Spinal cord (tissue), 10 donors: ENCODE measurements at places on chromosomes 6 and 20. TPM values are rescaled to one million over a fixed set of nuclear protein-coding genes. Genes with fewer than 3 reads are reported as not detected.

DNA sequence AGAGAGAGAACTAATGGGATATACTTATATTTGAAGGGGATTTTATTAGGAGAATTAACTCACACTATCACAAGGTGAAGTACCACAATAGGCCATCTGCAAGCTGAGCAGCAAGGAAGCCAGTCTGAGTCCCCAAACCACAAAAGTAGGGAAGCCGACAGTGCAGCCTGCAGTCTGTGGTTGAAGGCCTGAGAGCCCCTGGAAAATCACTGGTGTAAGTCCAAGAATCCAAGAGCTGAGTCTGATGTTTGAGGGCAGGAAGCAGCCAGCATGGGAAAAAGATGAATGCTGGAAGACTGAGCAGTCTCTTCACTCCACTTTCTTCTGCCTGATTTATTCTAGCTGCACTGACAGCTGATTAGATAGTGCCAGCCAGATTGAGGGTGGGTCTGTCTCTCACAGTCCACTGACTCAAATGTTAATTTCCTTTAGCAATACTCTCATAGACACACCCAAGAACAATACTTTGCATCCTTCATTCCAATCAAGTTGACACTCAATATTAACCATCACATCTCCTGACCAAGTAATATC is 823.9 kb downstream of the PHF3 start:
- no peak for DNase-seq

SIM1 gene
- 0.50 TPM for total RNA-seq

DNA sequence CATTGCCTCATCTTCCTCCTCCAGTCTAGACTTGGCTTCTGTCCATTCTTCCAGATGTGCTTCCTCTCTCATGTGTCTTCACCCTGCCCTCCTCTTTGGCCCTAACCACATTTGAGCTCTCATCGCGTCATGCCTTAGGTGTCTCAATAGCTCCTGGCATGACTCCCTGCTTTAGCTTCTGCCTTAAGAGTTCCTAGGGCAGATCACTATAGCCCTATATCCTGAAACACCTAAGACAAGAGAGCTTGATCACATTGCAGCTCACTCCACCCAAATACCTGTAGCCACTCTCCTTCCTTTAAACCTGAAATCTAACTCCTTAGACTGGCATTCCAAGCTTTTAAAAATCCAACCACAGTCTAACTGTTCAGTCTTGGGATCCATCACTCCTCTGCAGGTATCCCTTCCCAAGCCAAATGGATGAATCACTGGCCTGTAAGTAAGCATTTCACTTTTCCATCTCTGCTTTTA is 69.0 kb upstream of the STXBP5 start:
- no peak for DNase-seq

DNA sequence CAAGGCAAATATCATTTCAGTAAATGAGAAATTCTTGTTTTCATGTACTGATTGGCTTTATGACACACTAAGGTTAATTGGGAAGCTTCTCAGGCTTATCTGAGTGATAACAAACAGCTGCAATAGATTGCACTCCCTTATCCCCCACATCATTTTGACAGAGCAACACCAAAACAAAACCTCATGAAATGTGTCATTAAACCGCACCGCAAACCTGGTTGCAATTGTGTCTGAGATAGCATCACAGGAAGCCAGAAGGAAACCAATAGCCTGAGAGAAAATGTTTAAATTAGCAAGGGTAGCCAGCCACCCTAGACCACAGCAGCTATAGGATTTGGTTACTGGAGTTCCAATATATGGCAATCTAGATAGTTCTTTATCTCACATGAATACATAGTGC is 31.6 kb upstream of the LAMA4 start:
- DNase-seq: no peak

DNA sequence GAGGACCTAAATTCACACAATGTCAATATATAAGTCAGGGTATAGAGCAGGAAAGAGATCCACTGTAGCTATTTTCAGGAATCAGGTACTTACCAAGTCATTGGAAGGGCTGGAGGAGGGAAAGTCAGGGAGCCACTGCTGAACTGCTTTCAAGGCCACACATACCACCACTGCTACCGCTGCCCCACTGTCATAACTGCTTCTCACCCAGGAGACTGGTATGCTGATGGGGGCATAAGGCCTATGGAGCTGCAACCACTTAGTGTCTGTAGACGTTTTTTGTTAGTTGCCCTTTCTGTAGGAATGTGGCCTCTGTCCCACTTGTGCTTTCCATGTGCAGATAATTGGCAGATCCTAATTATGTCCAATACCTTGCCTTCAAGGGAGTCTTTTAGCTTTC is 5.4 kb downstream of the SMAP1 start:
- DNase-seq: no peak
